ENCODE measurements at places on chromosomes 1 and 21.

DNA sequence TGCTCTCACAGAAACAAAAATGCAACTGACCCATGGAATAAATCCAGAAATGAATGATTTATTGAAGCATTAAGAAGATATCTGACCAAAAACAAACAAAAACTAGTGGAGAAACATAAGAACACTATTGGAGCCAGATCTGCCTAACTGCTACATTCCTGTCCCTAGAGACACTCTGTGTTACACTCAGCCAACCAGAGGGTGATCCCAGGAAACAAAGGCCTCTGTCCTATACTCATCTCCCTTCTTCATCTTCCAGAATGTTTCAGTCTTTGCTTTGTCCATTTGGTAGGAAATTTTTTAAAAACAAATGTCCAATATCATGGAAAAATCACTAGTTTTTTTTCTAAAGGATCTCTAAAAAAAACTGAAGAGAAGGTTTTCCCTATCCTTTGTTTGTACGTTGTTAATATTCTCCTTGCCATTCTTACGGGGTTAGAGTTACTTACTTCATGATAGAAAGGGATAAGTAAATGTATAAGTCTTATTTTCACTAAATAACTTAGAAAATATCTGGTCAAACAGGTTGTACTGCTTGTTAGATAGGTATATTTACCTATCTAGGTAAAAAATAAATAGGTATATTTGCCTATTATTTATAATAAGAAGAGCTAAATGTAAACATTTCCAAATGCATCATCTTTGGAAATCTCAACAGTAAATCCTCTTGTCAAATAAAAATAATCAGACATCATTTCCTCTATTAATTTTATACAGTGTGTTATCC, 59.1 kb downstream of the NME7 start:
- no peak for DNase-seq

- no peak for DNase-seq
Measured at GRCh38 chr1:31297277-31298247, 730 bp downstream of the ZCCHC17 start.

GRCh38 chr1:198497326-198498102, 43.0 kb downstream of the ATP6V1G3 start:
- no peak for DNase-seq

DNA sequence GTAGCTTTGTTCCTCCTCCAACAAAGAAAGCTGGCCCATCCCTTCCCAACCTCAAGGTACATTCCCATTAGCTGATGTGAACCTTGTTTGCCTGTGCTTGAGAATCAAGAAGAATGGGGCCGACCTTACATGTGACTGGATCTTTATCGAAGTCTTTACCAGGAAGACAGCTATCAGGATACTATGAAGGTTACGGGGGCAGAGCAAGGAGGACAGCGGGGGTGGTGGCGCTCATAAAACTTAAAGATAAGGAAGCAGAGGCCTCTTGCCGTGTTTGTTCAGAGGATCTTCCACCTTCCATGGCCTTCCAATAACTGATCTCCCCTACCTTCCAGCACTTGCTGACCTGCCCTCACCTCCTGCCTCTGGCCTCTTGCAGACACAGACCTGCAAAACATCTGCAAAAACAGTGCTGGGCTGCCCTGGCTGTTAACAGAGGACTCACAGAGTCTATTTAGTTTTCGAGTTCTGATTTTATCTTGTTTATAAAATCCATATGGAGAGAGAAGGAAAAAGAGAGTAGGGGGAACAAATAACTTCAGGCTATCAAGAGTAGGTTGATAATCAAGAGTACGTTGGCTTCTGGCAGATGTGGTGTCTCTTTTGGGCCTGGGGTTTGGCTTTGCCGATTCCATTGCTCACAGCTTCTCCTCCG, 198.0 kb downstream of the HUNK start:
- no peak for DNase-seq

DNA sequence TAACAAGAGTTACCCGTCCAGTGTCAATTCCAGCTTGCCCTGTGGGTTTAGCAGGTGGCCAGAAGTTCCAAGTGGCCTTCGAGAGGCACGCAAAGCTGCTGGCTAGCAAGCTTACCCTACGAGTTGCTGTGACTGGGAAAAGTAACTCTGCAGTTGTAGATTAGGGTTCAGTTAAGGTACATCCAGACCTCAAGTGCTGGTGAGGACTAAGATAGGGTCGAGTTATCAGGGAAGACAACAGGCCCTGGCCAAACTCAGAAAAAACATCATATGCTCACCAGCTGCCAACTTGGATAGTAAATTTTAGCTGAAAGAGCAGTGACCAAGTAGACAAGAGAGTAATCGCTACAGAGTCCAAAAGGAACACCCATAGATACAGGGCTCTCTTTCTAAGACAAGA, 27.7 kb upstream of the LRRC7 start:
- no peak for DNase-seq

GRCh38 chr1:115454837-115455511, 116.9 kb upstream of the NGF start:
- DNase-seq: no peak

DNA sequence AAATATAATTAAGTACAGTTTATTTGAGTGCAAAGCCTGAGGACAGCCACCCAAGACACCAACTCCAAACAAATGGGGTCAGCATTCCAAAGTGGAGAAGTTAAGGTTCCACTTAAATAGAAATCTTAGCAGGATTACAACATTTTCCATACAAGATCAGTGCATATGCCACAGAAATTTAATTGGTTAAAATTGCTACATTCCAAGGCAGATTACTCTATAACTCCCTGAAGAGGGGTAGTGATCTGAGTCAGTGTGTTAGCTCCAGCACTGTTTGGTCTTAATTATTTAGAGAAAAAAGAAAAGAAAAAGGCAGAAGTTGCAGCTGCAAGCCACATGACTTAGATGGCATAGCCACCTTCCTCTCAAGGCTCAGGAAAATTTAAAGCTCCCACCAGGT, 297.5 kb downstream of the HHIPL2 start:
- DNase-seq: no peak

- DNase-seq: peak; percentile 49
Measured at GRCh38 chr1:153790313-153790965, 15.2 kb downstream of the SLC27A3 start.

All from GF-D8 (cell line).